GM12878 (cell line): ENCODE measurements at places on chromosomes 4 and X. TPM values are rescaled to one million over a fixed set of nuclear protein-coding genes. Genes with fewer than 3 reads are reported as not detected.

Gene S100P
- total RNA-seq: 0.37 and 0.90 TPM in 2 replicates

Gene ARL9
- total RNA-seq: not detected in 2 replicates

Gene SOX3
- not detected in 2 replicates for total RNA-seq

Gene ASB11
- not detected in 2 replicates for total RNA-seq

Gene FOXR2
- not detected in 2 replicates for total RNA-seq

Gene GDPD2
- total RNA-seq: not detected in 2 replicates

Gene SYNPO2
- 0.31 and 0.40 TPM in 2 replicates for total RNA-seq

Gene RTL3
- total RNA-seq: 0.19 and 0.23 TPM in 2 replicates

Gene SNX12
- total RNA-seq: 47.7 and 50.4 TPM in 2 replicates

Gene NEXMIF
- total RNA-seq: 7.2 and 7.4 TPM in 2 replicates

Gene APLN
- total RNA-seq: not detected in 2 replicates

Gene CRMP1
- 0.10 and 0.16 TPM in 2 replicates for total RNA-seq

Gene SERTM2
- not detected in 2 replicates for total RNA-seq

Gene CT45A3
- total RNA-seq: not detected in 2 replicates

Gene CD38
- total RNA-seq: 18.0 and 19.0 TPM in 2 replicates

Gene RENBP
- total RNA-seq: 4.9 and 6.8 TPM in 2 replicates

Gene CT47B1
- total RNA-seq: not detected in 2 replicates

Gene PHEX
- total RNA-seq: 0.56 TPM in 2 replicates

Gene CDKL5
- total RNA-seq: 14.5 and 15.3 TPM in 2 replicates

Gene EMCN
- not detected in 2 replicates for total RNA-seq

Gene ART3
- 0.13 TPM in 1 of 2 replicates, not detected in the other for total RNA-seq

Gene CABS1
- total RNA-seq: not detected in 2 replicates

Gene GRID2
- total RNA-seq: not detected in 2 replicates

Gene FAM9B
- not detected in 2 replicates for total RNA-seq

Gene CNGA2
- not detected in 2 replicates for total RNA-seq
